ENCODE measurements at places on chromosomes 3 and 15.

DNA sequence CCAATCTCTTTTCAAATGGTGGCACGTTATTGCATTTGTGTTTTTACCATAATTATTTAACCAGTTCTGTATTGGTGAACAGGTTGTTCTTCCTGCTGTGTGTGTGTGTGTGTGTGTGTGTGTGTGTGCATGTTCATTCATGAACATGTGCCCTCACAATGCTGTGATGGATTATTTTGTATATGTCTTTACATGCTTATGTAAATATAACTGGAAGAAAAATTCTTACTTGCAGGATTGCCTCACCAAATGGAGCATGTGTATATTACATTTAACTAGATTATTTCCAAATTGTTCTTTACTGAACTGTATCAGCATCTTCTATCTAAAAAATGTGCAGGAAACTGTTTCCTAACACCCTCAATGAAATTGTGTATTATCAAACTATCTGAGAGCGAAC lies 175.2 kb upstream of the ZPLD1 start:
- DNase-seq = no peak

DNA sequence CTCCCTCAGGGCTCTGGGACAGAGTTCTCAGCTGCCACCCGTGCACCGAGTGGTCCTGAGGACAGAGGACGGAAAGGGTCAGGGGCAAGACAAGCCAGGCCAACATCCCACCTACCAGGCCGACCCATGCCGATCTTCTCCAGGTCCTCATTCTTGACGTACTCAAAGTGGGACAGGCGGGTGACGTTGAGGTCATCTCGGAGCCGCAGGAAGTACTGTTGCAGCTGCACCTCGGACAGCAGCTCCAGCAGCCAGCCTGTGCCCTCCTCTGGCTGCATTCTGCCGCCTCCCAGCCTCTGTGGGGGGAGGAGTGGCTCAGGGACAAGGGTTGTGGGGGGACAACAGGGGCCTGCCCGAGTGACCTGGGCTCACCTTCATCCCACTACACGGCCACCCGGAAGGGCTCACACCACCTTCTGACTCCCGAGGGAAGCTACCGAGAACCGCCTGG lies 20.0 kb downstream of the TNK2 start:
- no peak for DNase-seq

GRCh38 chr3:143330296-143330868 lies 210.8 kb downstream of the CHST2 start:
- DNase-seq = no peak

DNA sequence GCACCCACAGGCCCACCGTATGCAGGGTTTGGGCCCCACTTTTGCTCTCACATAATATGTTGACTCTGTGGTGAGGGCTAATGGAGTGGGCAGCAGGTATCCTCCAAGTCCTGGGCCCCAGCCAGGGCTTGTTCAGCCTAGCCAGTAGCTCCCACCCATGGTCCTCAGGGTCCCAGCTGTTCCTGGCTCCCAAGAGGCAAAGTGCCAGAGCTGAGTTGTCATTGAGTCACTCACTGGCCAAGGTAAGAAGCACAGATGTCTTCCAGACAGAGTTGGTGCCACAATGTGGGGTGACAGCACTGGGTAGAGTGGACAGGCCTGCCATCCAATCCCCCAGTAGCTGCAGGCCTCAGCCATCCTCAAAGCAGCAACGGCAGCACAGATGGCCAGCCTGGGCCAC lies 4.3 kb downstream of the SHF start:
- no peak for DNase-seq

DNA sequence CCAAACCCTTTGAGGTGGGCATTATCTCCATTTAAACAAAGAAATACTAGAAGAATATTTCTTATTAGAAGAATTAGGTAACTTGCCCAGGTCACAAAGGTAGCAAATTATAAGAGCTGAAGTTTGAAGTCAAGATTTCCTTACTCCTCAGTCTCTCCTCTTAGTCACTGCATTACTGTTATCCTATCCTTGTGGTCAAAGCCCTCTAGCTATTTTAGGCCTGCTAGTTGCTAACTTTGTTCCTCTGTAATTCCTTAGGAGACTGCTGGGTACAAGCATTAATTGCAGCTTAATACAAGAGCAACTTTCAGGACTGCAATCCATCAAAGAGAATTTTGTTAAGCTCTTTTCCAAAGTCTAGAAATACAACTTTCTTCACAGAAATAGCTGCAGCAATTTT lies 528.2 kb downstream of the ZIC1 start:
- no peak for DNase-seq

- DNase-seq = no peak
These were observed 320.2 kb downstream of the CHST2 start for GRCh38 chr3:143439817-143440216.

DNA sequence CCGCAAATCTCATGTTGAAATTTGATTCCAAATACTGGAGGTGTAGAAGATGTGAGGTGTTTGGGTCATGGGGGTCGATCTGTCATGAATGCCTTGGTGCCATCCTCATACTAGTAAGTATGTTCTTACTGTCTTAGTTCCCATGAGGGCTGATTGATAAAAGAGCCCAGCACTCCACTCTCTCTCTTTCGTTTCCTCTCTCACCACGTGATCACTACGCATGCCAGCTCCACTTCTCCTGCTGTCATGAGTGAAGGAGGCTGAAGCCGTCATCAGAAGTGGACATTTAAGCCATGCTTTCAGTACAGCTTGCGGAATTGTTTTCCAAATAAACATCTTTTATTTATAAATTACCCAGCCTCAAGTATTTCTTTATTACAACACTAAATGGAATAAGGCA lies 6.1 kb downstream of the OR5H15 start:
- DNase-seq = no peak
